ENCODE measurements at places on chromosomes 7 and 10.

- no peak for DNase-seq
Measured at GRCh38 chr10:45581216-45581549, 91.4 kb downstream of the ZFAND4 start.

DNA sequence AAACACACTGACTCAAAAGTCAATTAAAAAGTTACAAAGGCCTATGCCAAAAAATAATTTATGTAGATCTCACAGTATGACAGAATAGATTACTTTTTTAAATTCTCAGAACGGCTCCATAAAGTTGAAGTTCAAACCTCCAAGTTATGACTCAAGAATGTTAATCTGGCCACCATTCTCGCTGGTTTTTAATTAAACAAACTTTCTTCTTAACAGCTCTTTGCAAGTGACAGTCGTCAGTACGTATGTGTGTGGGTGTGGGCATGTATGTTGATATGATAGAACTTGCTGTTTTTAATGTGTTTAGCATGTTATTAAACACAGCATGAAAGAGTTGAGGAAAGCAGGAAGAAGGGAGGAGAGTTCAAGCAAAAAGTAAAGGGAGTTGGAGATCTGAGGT, 18.5 kb downstream of the PRKCQ start:
- DNase-seq, result no peak

- peak; percentile 28 for DNase-seq
Measured at GRCh38 chr7:111232249-111233084, 141.5 kb downstream of the LRRN3 start.

DNA sequence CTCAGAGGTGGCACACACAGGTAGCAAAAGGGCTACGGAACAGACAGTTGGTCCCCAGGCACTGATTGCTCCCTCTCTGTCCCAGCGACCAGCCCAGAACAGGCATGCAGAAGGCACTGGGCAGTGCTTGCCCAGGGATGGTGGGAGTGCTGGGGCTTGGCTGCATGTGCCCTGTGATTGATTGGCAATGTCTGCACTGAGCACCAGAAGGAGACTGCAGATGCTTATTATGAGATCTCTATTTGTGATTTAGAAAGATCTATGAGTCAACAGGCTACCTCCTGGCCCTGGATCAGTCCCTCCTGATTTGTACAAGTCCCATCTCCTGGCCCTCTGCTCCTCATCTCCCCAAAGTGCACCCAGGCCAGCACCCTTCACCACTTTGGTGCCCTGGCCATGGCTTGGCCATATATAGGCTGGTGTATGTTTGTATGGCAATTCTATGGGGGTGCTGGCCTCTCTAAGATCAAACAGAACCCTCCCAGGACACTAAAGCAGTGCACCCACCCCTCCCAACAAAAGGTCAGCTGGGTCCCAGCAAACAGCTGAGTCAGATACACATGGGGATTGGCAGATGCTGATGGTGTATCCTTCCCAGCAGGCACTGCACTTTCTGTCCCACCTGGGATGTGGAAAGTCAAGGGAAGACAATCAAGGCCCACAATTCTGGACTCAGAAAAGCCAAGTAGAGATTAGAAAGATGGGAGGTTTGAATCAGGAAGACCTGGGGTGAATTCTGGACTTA, 30.9 kb downstream of the CAMK2B start:
- no peak for DNase-seq

DNA sequence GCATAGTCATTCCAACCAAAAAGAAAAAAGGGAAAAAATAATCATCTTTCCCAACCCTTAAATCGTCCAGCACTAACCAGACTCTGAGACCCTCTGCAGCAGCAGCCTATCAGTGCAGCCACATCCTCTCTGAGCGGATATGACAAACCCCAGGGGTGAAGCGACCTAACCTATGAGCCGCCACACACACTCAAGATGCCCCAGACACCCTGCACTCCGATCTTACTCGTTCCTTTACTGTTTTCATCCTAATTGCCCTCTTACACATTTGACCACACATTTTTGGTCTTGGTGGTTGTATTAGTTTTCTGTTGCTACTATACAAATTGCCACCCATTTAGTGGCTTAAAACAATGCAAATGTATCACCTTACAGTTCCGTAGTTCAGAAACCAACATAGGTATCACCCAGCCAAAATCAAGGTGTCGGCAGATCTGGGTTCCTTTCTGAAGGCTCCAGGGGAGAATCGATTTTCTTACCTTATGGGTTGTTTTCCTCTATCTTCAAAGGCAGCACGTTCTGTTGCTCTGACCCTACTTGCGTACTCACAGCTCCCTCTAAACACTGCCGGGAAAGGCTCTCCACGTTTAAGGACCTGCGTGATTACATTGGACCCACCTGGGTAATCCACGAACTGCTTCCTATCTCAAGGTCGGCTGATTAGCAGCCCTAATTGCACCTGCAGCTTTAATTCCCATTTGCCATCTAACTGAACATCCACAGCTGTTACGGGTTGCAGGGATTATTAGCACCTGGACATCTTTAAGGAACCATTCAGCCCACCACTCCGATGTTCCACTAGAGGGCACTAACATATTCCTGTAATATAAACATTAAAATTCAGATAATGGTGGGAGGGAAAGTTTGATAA, 37.3 kb upstream of the PRSS1 start:
- DNase-seq, result peak; percentile 38

GRCh38 chr10:33975481-33975880, 641.0 kb upstream of the NRP1 start:
- no peak for DNase-seq

- no peak for DNase-seq
Measured at GRCh38 chr7:33674804-33675411, 230.4 kb upstream of the BMPER start.
